SW480 (cell line): ENCODE measurements at places on chromosomes 11 and 22.

GRCh38 chr11:18088966-18089365 lies 16.9 kb downstream of the SAAL1 start:
- no peak for DNase-seq

DNA sequence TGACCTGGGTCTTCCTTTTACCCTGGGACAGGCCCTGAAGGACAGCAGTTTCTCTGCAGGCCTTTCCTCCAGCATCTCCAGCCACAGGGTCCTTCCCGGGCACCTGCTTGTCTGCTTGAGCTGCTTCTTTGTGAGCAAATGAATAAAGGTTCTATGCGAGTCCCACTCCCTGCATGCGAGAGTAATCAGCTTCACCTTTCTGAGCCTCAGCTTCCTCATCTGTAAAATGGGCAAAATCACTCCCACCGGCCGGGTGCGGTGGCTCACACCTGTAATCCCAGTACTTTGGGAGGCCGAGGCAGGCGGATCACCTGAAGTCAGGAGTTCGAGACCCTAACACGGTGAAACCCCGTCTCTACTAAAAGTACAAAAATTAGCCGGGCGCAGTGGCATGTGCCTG lies 31.1 kb downstream of the IFT27 start:
- no peak for DNase-seq

DNA sequence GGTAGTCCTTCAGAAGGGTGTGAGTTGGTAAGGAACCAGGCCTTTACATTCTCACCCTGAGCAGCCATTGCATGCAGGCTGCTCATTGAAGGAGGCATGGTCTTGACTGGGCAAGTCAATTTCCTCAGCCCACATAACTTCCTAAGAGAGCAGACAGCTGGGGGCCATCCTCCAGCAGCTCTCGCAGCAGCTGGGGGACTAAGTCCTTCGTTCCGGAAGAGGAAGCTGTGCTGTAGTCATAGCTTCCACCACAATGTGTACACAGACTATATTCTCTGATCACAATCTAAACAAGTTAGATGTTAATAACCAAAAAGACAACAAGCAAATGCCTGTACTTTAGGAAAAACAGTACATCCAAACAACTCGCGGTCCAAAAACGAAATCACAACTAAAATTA lies 30.1 kb upstream of the MPPED1 start:
- no peak for DNase-seq

DNA sequence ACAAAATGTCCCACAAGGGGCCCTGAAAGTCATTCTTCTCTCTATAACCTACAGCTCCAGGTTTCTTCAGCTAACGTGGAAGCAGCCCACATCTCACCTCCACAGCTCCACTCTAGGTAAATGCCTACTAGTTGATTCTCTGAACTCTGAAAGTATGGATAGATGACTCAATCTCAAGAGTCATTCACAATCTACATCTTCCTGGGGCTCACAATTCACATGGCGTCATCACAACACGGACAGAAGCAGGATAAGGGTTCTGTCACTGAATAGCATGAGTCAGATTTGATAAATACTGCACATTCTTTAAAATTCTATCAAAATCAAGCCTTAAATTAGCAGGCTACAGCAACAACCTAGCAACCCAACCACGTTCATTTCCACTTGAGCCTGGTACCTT lies 96.3 kb downstream of the PLEKHA7 start:
- no peak for DNase-seq
